Pons (tissue), 1 donor: ENCODE measurements at places on chromosomes 7 and 10.

DNA sequence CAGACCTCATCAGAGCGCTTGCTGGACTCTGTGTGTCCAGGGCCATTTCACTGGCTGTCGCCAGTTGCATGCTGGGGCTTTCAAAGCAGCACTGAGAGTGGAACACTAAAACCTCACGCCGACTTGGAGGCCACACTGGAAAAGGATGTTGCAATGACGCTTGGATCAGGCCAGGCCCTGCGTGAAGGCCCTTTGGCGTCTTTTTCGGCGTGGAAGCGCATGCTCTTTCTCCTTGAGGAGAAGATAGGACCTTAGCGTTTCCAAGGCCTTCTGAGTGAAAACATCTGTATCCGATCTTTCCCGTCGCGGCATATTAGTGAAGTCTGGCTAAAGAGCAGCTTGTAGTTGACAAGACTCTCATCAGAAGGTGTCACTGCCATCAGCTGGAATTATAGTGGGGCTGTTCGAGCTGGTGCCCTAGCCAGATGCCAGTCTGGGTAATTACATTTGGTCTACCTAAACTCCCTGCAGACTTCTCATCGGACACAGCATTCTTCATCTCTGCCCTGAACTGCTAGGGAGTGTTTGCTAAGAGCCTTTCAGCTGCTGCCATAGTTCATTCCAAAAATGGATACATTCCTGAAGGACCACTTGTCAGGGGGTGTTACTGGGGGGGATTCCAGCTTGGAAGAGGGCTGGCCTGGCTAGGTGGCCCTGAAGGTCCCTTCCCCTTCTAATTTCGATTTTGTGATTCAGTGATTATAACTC, 167.7 kb upstream of the TCF7L2 start:
- no peak for DNase-seq

GRCh38 chr7:79282070-79282694, 171.3 kb downstream of the MAGI2 start:
- DNase-seq, result peak; percentile 87

DNA sequence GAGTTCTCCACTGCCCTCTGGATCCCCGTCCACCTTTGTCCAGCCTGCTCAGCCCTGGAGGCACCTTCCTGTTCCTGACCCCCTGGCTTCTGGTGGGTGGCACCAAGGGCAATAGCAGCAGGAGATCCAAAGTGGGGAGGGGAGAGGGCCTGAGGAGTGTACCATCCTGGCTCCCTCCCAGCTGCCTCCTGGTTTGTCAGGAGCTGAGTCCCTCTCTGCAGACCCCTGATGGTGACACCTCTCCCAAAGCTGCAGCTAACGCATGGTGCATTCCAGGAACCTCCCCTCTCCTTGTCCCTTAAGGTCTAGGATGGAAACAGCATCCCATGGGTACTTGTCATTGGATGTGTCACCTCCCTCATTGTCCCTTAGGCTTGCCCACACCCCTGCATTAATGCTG, 39.6 kb downstream of the VSTM4 start:
- no peak for DNase-seq

DNA sequence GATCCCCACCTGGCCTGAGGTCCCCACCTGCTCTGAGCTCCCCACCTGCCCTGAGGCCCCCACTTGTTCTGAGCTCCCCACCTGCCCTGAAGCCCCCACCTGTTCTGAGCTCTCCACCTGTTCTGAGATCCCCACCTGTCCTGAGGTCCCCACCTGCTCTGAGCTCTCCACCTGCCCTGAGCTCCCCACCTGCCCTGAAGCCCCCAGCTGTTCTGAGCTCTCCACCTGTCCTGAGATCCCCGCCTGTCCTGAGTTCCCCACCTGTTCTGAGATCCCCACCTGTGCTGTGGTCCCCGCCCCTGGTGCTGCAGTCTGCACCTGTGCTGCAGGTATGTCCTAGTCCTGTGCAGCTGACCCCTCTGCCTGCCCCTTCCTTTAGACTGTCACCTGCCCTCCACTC, 561.6 kb downstream of the TCERG1L start:
- DNase-seq, result no peak

GRCh38 chr10:128570319-128570995, 444.2 kb upstream of the MKI67 start:
- no peak for DNase-seq

DNA sequence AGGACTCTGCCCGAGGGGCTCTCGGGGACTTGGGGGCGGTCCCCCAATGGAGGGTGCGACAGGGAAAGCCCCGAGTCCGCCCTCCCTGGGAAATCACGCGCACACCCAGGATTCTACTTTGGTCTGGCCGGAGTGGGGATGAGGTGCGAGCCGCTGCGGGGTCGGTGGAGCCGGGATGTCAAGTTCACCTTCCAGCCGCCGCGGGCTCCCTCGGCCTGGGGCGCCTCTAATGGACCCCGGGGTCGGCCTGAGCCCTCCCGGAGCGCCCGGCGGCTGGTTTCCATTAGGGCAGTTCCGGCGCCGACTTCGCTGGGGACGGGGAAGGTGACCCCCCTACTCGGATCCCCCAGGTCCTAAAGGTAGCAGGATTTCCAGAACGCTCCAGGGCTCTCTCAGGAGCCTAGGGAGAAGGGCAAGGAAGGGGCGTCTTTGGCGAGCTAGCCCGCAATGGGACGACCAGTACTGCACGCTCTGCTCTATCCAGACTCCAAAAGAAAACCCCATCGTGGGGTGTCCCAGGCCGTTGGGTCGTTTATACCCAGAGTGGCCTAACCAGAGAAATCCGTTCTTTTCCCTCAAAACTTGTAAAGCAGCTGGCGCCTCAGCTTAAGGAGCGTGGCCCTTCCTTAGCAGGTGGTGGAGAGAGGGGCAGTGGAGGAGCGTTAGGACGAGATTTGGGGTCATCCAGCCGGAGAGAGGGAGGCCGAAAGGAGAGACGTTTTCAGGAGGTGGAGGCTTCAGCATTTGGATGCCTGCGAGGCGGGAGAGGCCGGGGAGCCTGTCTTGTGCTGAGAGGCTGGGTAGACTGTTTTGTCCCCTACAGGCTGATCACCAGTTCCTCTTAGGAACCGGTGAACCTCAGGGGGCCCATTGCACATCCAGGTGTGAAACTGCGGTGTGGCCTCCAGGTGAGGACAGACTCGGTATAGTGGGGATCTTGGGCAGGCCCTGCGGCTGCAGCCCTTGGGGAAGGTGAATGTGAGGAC, 860 bp upstream of the WDR86 start:
- DNase-seq, result no peak

DNA sequence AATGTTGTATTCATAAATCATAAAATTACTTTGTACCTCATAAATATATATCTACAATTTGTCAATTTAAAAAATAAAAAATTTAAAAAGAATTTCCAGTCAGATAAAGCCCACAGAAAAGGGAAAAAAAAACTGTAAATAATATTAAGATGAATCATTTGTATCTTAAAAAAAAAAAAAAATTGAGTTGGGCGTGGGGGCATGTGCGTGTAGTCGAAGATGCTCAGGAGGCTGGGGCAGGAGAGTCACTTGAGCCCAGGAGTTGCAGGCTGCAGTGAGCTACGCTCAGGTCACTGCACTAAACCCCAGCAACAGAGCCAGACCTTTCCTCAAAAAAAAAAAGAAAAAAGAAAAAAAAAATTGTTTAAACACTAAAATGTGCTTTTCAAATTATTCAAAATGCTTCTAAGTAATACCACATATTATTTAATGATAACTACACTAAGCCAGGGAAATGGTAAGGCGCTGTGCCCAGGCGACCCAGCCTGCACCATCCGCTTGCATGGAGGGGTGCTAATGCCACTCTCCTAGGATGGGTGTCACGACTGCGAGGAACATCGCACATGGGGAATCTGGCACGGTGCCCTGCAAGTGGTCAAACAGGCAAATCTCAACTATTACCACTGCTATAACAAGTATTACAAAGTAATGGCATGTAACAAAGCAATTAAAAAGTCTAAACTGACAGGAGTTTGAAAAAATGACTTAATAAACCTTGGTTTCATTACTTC, 15.4 kb downstream of the GLUD1 start:
- no peak for DNase-seq

DNA sequence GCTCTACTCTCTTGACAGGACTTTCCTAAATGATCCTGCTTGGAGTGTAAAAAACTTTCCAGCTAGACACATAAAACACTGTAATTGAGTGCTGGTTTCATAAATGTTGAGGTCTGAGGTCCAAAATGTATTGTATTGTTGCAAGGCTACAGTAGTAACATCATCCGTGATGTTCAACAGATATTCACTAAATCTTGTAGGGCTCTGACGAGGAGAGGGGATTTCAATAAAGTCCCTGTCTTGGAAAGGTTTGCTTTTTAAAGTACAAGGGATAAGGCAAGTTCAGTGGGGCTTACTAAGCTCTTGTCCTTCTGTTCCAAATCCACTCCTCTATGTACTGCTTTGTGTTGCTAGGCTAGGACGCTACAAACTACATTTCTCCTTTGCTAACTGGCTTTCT, 48.9 kb downstream of the FHIP2A start:
- no peak for DNase-seq
